ENCODE measurements at places on chromosomes 2 and 18.

- no peak for DNase-seq
These were observed 55.0 kb upstream of the DAPL1 start for GRCh38 chr2:158740127-158740526.

DNA sequence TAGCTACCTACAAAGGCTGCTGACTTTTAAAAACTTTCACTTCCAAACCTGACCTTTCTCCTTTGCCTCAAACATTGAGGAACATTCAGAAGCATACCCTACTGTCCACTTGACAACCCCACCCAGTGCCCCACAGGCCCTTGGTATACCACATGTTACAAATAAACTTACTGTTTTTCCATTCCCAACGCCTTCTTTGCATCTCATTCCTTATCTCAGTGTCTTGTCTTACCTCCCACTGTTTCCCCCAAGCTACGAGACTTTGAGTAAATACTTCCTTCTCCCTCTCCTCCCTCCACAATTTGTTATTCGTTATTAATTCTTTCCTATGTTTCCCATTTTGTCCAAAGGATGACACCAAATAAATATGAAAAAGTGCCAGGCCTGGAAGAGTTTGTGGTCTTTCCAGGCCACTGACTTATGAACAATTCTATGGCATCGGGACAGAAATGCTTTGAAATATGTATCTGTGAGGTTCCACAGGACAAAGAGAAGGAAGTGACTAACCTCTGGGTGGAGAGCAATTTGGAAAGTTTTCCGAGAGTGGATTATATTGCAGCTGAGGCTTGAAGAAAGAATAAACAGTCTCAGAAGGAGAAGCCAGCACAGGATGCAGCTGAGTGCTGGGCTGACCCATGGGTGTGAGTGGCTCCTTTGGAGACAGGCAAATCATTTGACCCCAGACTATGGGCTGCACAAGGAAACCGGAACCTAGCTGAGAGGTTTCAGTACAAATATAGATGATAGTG is 409.0 kb downstream of the LPIN1 start:
- DNase-seq = no peak

- DNase-seq = peak; percentile 17
These were observed 94.9 kb upstream of the TWSG1 start for GRCh38 chr18:9239720-9240119.

DNA sequence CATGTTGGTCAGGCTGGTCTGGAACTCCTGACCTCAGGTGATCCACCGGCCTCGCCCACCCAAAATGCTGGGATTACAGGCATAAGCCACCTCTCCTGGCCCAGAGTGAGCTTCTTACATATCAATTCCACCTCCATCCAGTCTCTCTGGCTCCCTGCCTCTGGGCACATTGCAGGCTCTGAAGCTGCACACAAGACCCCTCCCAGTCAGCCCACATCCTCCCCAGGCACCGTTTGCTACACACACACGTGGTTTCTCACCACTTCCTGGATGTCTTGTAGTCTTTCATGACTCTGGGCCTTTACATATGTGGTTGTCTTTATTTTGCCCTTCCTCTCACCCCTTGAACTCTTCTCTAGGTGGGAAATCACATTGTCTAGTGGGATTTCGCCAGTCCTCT is 64.0 kb upstream of the CABLES1 start:
- DNase-seq = peak; percentile 90

- DNase-seq = no peak
These were observed 158.9 kb downstream of the VAPA start for GRCh38 chr18:10072671-10073175.

DNA sequence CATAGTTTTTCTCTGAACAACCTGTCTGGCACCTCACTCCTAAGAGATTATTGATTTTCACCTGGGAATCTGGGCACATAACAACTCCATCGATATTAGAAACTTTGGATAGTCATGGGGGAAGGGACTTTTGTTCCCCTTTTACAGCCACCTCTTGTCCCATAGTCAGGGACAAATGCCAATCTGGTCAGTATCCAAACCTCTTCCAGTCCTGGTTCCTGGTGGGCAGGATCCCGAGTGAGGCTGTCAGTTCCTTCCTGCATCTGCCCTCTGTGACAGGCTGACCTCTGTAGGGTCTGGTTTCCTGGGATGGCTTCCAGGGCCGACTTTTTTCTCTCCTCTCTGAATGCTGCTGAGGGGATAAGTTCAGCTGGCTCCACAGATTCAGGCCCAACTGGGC is 11.0 kb downstream of the KIF5C start:
- no peak for DNase-seq

DNA sequence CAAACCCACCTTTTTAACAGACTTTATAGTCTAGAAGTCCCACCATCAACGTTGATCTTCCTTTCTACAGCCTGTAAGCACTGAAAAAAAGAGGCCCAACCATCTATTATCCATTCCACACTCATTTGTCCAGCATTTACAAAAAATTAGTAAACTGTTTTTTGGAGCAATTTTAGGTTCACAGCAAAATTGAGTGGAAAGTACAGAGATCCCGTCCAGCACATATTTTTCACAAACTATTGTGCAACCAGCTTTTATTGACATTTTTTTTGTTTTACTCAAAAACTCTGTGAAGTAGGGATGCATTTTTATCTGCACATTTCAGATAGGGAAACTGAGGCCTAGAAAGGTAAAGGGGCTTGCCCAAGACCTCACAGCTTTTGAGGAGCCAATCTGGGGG is 68.6 kb downstream of the TNP1 start:
- DNase-seq = no peak
